ENCODE measurements at places on chromosomes 11 and 22.
A peak's percentile ranks its signal among the peaks of the same experiment; 100 is the strongest.

DNA sequence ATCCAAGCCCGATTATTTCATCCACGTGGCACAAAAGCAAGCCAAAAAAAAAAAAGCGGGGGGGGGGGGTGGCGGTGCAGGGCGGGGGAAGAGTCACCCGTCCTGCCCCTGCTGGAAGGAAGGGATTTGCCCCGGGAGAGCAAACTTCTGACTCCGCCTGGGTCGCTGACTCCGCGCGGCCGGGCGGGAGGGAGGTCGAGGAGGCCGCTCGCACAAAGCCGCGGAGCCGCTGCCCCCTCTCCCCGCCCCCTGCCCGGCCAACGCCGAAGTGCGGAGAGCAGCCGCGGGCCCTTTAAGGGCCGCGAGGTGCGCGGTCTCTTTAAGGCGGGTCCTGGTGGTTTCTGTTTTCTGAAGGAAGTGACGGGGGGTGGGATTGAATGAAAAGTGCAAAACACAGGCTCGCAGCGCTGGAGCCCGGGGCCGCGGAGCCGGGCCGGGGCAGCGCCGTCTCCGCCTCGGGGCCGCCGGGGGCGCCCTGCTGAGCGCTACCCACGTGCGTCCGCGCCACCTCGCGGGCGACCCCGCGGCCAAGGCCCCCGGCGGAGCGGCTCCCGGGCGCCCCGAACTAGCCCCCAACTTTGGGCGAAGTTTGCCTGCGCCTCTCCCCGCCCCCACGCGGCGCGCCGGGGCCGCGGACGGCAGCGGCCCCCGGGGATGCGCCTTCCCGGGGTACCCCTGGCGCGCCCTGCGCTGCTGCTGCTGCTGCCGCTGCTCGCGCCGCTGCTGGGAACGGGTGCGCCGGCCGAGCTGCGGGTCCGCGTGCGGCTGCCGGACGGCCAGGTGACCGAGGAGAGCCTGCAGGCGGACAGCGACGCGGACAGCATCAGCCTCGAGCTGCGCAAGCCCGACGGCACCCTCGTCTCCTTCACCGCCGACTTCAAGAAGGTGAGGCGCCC lies at the start of gene OAF:
OAF (plus strand) TSS at position 407 of the 896 bp plus-strand sequence; CDS start at position 655, 248 bp downstream.
- peak; percentile 40 for DNase-seq

GRCh38 chr11:15233371-15234165 lies 118.8 kb downstream of the INSC start:
- no peak for DNase-seq

DNA sequence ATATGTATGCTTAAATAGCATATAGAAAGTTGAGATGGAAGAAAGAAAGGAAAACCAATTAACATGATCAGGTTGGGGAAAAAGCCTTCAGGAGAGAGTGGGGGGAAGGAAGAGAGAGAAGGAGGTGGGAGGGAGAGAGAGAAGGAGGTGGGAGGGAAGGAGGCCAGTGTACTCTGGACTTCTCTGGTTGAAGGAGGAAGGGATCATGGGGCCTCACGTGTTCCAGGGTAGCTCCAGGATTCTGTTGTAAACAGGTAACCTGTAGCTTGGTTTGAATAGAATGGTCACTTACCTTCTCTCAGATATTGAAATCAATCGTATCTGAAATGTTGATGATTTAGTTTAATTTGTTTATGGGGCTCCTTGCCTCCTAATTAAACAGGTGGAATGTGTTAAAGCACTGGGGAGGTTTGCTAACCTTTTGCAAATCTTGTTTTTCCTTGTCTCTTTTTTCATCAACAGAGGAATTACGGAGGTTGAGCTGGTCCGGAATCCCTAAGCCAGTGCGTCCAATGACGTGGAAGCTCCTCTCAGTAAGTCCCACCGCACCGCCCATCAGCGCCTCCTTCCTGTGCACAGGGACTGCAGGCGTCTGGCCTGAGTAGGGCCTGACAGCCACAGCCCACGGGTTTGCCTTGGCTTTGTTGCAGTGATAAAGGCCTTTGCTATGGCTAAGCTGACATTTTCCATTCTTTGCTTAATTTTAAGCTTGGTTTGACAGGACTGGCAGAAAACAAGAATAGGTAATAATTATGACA lies 115.9 kb downstream of the TBC1D22A start:
- DNase-seq: no peak

DNA sequence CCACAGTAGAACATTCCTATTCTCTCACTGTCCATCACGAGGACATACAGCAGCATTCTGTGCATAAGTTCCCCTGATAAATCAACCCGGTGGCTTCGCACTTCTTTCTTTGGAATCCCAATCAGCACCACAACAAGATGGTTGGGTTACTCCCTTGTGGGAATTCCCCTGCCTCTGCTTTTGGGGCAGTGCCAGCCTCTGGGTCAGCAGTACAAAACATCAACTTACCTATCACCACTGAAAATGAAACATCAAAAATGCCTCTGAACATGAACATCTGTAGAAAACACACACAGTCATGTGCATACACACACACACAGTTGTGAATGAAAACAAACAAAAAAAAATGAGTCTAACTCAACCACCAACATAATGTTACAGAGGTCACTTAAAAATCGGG lies 79.3 kb downstream of the KCNA4 start:
- no peak for DNase-seq

- no peak for DNase-seq
These were observed 7.4 kb upstream of the MDK start for GRCh38 chr11:46373787-46374740.

GRCh38 chr22:20219667-20220628 lies 48.2 kb downstream of the RTN4R start:
- no peak for DNase-seq

GRCh38 chr22:46770726-46771125 lies 8.3 kb downstream of the TBC1D22A start:
- no peak for DNase-seq

DNA sequence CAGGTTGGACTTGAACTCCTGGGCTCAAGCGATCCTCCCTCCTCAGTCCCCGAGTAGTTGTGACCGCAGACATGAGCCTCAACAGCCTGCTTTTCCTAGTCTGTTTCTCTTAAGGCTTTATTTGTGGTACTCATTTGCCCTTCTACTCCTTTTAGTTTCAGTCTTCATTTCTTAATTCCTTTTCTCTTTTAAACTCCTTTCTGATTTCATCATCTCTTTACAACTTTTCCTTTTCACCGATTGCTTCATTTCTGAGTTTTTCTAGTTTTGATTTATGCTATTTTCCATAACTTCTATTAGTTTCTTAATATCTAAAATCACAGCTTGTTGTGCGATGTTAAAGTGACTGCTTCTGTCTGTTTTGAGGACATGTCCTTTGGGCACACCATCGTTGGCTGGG lies 17.3 kb upstream of the MRGPRF start:
- DNase-seq: no peak

- no peak for DNase-seq
These were observed 72.3 kb upstream of the GRK3 start for GRCh38 chr22:25492162-25492561.

DNA sequence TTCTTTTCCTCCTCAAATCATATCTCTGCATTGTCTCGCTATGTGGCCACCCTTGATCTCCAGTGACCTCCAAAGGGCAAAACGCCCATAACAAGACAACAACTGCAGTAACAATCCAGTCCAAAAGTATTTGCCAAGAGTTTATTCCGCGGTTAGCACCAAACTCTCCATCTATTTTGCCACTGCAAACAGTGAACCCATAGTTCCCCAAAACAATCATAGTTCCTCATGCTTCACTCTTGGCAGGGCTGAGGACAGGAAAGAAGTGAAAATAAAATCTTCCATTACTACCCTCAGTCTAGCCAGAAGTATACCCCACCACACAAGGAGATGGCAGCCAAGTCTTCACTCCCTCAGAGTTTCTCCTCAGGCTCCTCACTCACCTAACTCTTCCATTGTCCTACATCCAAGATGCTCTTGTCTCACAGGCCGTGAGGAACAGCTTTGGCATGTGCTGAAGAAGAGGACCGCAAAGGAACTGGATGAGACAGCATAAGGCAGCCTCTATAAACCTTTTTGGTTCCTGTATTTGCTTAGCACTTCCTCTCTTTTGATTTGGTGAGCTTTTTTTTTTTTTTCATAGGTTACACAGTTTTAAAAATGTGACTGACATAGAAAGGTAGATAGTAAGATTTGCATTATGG lies at the start of gene LPXN:
LPXN (minus strand) TSS at position 480 of the 644 bp plus-strand sequence; CDS start at position 396, 84 bp downstream.
- no peak for DNase-seq

- DNase-seq: no peak
These were observed 1.0 kb upstream of the MAPK12 start for GRCh38 chr22:50262460-50262911.

DNA sequence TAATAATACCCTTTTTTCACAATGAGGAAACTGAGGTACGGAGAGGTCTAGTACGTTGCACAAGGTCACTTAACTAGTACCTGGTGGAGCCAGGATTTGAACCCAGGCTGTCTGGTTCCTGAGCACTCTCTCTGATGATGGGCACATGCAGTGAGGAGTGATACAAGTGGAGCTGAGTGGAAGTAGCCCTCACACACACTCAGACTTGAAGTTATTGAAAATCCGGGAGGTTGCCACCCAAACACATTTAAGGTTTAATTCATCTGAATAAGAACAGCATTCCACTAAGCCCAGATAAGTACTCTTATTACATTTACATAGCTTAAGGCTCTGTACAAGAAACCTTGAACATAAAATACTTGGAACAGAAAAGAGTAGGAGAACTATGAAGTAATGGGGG lies 4.8 kb downstream of the GRAP2 start:
- no peak for DNase-seq

DNA sequence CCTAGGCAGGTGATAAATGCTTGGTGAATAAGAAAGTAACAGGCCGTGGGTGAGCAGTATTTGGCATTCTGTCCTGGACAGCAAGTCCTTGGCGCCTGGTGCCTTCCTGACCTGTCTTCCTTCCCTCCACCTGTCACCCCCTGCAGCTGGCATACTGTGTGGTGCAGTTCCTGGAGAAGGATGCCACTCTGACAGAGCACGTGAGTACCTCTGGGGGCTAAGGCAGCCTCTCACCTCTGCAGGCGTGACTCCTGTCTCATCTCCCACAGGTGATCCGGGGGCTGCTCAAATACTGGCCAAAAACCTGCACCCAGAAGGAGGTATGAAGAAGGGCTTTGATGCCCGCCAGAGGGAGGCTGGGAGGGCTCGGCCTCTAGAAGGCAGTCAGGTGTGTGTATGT lies 4.4 kb downstream of the GPHA2 start:
- no peak for DNase-seq

DNA sequence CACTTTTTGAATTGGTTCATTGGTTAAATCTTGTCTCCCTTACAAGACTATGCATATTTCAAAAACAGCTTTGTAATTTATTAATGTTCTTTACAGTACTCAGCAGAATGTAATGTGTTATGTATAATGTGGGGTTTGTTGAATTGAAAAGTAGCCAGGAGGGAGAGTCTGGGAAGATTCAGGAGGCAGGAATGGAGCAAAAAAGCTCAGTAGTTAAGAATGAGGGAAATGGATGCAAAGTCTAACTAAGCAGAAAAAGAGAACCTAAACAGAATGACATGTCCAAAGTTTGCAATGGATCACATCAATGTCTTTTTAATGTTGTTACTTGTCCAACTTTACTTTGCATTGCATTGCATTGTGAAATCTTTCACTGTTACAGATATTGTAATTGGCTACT lies 86.5 kb upstream of the CARD18 start:
- no peak for DNase-seq

All from non-pigmented ciliary epithelial cell (primary cell).